Skin of body (tissue), 3 donors: ENCODE measurements at places on chromosomes 3 and 15. TPM values are rescaled to one million over a fixed set of nuclear protein-coding genes. Genes with fewer than 3 reads are reported as not detected.

- DNase-seq = no peak
Observed at GRCh38 chr3:185717627-185718402, 107.0 kb downstream of the IGF2BP2 start.

- DNase-seq = no peak
Observed at GRCh38 chr3:94121161-94121560, 58.3 kb downstream of the NSUN3 start.

DNA sequence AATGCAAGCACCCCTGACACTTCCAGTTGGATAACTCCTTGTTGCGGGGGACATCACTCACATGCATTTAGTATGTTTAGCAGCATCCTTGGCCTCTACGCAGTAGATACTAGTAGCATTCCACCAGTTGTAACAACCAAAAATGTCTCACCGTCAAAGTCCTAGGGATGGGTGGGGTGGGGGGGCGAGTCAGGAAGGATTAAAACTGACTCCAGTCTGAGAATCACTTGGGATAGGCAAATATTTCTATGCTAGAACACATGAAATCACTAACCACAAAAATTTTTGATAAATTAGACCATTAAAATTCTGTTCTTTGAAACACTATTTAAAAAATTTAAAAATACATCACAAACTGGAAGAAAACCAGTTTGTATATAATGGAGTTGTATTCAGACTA lies 18.0 kb downstream of the ICE2 start:
- DNase-seq = no peak

DNA sequence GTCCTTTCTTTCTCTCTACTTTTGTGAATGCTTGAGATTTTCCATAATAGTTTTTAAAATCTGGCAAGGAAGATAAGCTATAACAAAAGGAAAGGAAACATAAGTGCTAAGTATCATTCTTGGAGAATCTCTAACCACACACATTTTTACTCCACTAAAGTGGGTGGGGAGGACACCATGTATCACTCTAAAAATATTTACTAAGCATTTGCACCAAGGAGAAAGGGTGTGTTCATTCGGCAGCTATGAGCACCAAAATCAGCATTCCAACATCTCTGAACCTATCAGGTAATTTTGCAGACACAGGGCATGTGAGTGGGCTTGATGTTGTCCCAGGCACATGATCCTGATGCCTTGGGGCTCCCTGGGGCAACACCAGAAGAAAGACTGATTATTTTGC lies 5.5 kb downstream of the B4GALT4 start:
- DNase-seq = no peak

- DNase-seq = no peak
Observed at GRCh38 chr3:17444865-17445264, 297.6 kb downstream of the TBC1D5 start.

DNA sequence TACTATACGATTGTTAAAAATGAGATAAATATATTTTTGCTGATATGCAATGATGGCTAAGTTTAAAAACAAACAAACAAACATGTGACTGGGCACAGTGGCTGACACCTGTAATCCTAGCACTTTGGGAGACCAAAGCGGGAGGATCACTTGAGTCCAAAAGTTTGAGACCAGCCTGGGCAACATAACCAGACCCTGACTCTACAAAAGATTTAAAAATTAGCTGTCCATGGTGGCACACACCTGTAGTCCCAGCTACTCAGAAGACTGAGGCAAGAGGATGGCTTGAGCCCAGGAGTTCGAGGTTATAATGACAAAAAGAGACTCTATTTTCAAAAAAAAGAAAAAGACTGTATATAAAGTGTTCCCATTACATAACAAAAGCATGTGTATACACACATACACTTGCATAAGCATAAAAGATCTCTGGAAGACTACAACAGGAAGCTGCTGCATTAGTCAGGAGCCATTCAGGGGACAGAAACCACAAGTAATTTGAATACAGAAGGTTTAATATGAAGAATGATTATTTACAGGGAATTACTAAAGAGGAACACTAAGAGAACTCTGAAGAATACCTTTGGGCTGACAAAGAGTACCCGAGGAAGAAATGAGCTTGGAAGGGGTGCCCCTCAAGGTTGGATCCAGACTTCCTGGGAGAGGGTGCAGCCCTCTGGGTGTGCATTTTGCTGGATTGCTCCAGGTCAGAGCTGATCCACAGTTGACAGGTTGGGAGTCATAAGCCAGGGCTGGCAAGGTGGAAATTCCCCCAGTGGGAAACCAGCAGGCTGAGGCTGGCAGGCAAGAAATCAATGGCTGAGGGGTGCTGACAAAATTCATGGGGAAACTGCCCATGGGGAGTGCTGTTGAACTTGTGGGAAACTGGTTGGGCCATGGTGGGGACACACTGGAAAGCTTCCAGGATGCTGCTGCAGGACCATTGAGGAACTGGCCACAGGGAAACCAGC lies 9.3 kb upstream of the TM4SF18 start:
- no peak for DNase-seq

The MCTP2 gene
- 14.2 TPM for total RNA-seq

The CDCP1 gene
- total RNA-seq = 8.5 TPM
